ENCODE measurements at places on chromosomes 3 and 15.

DNA sequence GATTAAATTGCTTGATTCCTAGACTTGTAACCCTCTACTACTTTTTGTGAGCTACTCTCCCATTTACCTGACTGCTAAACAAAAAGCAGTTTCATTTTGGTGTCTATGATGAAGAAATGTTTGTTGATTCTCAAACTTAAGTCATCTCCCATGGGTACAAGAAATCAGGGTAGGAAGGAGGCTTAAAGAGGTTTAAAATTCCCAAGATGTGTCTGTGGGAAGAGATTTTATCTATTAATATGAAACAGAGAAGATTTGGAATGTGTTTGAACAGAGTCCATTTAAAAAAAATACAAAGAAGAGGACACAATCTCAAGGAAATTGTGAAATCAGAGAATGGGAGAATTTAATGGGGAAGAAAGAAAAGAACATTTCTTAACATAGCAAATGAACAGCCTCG lies 14.8 kb downstream of the P3H2 start:
- no peak for DNase-seq

- no peak for DNase-seq
Observed at GRCh38 chr3:197023998-197024651, 5.5 kb downstream of the MELTF start.

GRCh38 chr3:63911509-63911872 lies 692 bp downstream of the SCAANT1 start:
- DNase-seq, result no peak

GRCh38 chr3:157166561-157166960 lies 6.6 kb upstream of the CCNL1 start:
- no peak for DNase-seq

- DNase-seq, result no peak
Observed at GRCh38 chr3:77618686-77619085, 578.8 kb downstream of the ROBO2 start.

- no peak for DNase-seq
Observed at GRCh38 chr3:77304700-77305021, 264.8 kb downstream of the ROBO2 start.

DNA sequence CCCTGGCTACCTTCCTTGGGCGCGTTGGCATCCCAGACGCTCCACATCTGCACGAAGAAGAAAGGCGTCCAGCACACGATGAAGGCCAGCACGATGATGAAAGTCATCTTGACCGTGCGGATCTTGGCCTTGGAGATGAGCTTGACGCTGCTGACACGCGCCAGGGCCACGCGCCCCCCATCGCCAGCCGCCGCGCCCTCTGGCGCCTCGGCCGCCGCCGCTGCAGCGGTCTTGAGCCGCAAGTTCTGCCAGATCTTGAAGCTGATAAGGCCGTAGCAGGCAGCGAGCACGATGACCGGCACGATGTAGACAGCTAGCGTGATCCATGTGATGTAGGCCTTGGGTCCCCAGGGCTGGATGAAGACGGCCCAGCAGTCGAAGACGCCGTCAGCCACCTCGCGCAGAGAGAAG lies 2.2 kb downstream of the OXTR start:
- DNase-seq, result no peak

GRCh38 chr3:59321881-59322540 lies 272.2 kb upstream of the CFAP20DC start:
- no peak for DNase-seq

Data from NCI-H1436 (cell line).